ENCODE measurements at places on chromosomes 7 and 10. TPM values are rescaled to one million over a fixed set of nuclear protein-coding genes. Genes with fewer than 3 reads are reported as not detected.

- DNase-seq, result peak; percentile 8
Observed at GRCh38 chr10:78599122-78599853, 469.5 kb upstream of the ZMIZ1 start.

DNA sequence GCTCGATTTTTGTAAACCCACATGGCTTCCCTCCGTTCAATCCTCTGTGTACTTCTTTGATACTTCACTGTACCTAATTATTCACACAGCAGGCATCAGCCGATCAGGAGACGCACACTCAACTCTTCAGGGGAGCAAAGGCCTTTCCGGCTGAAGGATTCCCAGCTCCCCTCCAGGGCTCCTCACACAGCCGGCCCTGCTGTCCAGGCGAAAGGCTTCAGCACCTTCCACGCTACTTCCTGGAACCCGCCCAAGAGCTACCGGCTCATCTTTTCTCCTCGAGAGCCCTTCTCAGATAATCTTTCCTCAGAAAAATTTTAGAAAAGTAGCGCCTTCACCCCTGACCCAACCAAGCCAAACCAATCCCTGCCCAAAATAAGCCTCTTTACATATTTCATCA lies 270.4 kb downstream of the ZMYND11 start:
- no peak for DNase-seq

- DNase-seq, result peak; percentile 42
Observed at GRCh38 chr7:14457568-14458453, 444.7 kb downstream of the DGKB start.

DNA sequence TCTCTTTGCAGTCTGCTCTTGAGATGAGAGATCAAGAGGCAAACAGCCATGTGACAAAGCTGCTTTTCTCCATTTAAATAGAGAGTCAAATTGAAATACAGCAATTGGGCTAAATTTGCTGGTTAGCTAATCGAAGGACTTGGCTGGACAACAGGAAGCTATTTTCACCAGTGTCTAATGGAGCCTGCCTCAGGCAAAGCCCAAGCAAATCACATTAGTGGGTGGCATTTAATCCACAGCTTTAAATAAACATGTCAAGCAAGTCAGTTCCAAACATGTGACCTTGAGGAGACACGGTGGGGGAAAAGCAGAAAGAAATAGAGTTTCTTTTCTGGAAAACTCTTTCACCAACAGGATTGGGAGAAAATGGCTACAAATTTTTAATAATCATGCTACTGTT lies 180.5 kb upstream of the AOAH start:
- no peak for DNase-seq

- no peak for DNase-seq
Observed at GRCh38 chr10:34580214-34580613, 234.9 kb downstream of the PARD3 start.

DNA sequence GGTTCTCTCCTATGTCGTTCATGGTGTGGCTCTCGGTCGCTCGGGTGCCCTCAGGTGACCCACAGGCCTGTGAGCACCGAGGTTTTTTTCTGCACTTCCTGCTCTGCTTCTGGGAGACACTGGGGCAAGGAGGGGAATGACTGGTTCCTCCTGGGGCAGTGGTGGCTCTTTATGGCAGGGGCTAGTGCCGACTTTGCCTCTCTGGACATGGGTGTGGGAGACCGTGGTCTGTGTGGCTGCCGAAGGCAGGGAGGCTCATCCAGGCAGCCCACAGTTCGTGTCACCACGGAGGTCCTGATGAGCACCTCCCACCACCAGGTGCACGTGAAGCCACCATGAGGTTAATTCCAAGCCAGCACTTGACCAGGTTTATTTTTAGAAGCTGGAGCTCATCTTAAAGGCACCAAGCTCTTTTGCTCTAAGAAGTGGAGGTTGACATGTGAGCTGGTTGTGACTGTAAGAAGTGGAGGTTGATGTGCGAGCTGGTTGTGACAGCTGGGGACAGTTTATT lies 24.7 kb upstream of the DPYSL4 start:
- DNase-seq, result no peak

DNA sequence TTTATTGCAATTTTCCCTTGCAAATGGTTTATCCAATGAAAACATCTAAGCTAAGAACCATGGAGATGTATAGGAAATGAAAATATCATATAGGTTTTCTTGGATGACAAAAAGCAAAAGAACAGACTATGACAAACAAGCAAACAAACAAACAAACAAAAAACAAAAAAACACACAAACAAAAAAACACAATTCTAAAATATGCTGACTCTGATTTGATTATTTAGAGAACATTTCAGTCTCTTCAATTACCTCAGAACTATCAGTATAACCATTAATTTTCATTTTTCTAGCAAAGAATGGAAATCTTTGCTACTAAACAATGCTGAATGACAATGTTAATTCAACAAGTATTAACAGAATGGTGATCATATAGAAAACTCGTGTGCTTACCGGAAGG lies 369.5 kb upstream of the LRRN3 start:
- no peak for DNase-seq

GRCh38 chr7:77320714-77321113 lies 95.4 kb downstream of the GSAP start:
- DNase-seq, result no peak

GRCh38 chr10:82378146-82378545 lies 503.2 kb downstream of the NRG3 start:
- peak; percentile 24 for DNase-seq

DNA sequence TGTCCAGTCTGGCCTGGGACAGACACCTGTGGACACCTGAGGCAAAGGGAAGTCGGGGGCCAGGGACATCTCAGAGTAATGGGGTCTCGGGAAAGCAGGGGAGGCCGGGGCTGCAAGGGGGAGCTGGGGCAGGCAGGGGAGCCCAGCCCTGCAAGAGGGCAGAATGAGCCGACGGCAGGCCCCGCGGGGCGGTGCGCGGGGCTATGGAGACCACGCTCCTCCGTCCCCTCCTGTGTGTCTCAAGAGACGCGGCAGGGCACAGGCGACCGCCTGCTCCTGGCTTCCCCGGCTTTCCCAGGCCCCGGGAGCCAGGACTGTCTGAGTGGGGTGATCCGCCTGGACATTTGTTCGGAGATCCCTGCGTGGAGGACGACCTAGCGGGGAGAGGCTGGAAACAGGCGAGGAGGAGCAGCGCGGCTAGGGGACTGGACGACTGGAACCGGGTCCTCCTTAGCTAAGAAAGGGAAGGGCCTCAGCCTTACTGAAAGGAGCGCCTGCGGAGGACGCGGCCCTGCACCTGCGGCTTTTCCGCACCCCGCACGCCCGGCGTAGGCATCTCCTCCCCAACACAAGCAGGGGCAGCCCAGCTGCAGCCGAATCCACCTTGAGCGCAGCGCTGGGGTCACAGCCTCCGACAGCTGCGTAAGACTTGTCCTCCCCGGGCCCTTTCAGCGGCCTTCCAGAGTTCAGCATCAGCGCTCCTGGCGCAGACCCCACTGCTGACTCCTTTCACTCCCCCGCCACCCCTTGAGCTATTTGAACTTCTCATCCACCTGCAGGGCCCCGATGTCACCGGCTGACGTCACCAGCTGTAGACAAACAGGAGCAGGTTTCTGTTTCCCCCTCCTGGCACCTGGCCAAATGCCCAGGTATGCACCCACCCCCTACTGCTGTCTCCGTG lies 176.4 kb downstream of the ZNF248 start:
- no peak for DNase-seq

DNA sequence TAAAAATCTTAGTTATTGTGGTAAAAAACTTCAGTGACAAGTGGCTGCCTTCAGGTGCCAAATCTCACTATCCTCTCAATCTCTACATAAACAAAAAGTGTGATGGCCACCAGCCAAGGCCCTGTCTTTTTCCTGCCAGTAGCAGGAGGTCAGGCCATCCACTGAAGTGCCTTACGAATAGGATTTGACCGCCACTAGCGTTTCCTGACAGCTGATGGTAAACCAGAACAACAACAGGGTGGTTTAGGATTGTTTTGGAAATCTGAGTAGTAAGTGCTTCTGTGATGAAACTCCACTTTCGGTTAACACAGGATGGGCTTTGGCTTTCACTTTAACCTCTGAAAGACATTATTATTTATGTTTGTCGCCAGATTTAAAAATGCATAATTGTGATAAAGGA lies 55.7 kb upstream of the OGDHL start:
- DNase-seq, result peak; percentile 32

GRCh38 chr7:134245253-134245652 lies 71.5 kb downstream of the SLC35B4 start:
- no peak for DNase-seq

DNA sequence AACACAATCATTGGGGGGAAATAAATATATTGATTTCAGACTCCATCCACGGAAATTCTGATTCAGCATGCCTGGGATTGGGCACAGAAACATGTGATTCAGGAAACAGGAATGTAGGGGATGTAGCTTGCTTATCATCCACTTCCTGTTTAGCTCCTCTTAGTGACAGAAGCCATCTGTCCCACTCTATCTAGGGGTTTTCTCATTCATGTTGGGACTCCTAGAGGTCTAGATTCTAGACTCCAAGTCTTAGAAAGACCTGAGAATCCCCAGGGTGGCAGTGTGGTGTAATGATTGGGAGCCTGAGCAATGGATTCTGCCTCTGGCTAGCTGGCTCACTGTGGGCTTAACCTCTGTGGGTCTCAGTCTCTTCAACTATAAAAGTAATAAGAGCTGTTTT lies 67.9 kb downstream of the CDK1 start:
- DNase-seq, result no peak

- DNase-seq, result peak; percentile 29
Observed at GRCh38 chr7:74365322-74366022, 76.3 kb downstream of the CLIP2 start.

- DNase-seq, result no peak
Observed at GRCh38 chr10:4947039-4947634, 16.1 kb upstream of the AKR1C1 start.

- peak; percentile 67 for DNase-seq
Observed at GRCh38 chr7:137978464-137979237, 23.2 kb downstream of the CREB3L2 start.

DNA sequence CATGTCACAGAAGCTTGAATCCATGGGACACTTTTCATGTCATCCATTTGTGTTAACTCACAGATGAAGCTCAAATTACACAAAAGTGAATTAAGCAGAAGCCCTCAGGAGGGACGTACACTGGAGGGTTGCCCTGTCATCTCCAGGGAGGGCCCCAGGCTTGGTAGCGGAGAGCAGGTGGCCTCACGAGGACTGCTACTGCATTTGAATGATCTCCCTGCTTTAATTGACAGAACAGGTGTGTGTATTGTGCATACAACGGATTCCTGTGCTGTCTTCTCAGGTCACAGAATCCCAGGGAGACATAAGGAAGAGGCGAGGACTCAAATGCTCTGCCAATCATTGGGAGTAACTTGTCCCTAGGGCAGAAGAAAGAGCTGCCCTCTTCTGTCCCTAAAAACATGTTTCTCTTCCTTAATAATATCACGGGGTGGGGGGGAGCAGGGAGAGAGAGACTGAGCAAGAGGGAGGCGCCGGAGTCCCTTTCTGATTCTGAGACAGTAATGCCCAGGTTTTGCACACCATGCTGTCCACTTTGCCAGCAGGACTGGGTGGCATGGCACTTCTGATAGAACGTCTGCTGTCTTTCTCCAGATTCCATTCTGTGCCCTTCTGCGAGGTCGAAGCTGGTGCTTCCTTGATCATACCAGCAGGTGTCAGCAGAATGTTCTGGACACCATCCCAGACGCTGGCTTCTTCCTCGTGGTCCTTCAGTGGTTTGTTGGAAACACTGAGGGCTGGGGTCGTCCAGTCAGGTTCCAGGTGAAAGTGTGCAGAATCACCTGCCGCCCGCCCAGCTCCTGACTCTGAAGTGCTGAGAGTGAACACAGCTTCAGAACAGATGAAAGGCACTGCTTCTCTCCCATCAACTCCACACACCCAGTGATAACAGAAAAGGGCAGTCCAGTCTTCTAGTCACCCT lies 26.2 kb upstream of the RASGEF1A start:
- peak; percentile 46 for DNase-seq

- no peak for DNase-seq
Observed at GRCh38 chr10:68184546-68184945, 47.4 kb downstream of the ATOH7 start.

DNA sequence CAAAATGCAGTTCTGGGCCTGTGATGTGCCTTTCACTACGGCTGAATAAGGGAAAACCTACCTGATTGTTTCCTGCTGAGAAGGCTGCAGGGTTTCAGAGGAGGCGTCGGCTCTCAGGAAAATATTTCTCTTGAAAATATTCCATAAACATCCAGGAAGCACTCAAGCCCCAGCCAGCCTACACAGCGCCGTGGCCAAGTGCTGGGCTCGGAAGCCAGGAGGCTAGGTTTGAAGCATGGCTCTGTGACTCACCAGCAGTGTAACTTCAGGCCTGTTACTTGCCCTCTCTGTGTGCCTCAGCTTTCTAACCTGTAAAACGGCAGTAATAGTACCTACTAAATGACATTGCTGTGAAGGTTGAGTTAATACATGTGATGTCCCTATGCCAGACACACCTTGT lies 399.1 kb downstream of the GATA3 start:
- no peak for DNase-seq

GRCh38 chr10:98460837-98461499 lies 14.2 kb upstream of the HPS1 start:
- peak; percentile 68 for DNase-seq

- peak; percentile 64 for DNase-seq
Observed at GRCh38 chr10:22988581-22989360, 60.9 kb downstream of the ARMC3 start.

- DNase-seq, result no peak
Observed at GRCh38 chr10:83769281-83769820, 370.0 kb upstream of the GHITM start.

TAC1 gene
- 3.8 TPM for total RNA-seq

WDR86 gene
- 26.7 TPM for total RNA-seq

CH25H gene
- 0.48 TPM for total RNA-seq

DPP6 gene
- total RNA-seq, result 58.4 TPM

ZNF786 gene
- total RNA-seq, result 3.6 TPM

H2BK1 gene
- total RNA-seq, result not detected

INSYN2A gene
- total RNA-seq, result not detected

PIP gene
- total RNA-seq, result not detected

TYW1 gene
- 28.1 TPM for total RNA-seq
